ENCODE measurements at places on chromosomes 12 and 14.

- DNase-seq: no peak
Measured at GRCh38 chr14:60482743-60483142, 3.1 kb downstream of the C14orf39 start.

DNA sequence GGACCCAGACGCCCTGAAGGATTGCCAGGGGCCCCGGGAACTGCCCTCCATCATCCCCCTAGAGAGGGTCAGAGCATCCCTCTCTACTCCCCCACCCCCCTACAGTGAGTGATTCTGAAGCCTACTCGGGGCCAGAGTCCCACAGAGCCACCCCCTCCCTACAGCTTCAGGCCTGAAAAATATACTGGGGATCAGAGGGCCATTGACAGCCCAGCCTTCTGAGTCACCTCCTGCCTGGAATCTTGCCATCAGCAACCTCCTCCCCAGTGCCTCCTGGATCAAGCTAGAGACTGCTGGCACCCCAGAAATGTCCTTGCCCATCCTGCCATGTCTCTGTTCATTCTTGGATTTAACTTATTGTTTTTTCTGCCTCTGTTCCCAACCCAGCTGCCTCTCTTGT, 21.7 kb upstream of the MIA2 start:
- no peak for DNase-seq

DNA sequence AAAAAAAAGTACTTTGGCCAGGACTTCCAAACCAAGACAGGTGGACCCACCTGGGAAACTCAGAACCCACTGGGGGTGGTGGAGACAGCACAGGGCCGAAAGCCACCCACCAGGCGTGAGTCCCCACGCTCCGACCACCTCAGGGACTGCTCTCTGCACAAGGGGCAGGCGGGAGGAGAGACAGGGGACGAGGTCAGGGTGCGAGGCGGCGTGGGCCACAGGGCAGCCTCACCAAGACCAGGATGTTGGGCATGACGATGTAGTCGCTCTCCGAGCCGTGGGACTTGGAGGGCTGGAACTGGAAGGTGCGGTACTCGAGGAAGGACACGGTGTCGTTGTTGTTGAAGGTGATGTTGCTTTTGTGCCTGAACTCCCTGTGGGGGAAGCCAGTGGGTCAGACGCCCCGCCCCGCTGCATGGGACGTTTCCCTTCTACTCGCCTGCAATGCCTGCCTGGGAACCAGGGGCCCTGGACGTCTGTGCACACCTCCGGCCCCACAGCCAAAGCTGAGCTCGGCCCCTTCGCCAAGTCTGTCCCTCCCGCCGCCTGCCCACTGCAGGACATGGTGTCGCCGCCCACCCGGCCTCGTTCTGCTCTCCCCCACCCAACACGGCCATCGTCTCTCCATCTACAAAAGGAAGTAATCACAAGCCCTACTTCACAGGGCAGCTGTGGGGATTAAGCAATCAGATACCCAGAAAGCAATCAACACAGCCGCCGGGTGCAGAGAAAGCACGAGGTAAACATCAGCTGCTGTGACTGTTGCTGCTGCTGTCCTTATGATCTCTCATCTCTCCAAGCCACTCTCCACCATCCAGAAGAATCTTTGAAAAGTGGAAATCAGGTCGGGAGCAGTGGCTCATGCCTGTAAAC, 48.7 kb downstream of the SCARB1 start:
- DNase-seq: no peak

DNA sequence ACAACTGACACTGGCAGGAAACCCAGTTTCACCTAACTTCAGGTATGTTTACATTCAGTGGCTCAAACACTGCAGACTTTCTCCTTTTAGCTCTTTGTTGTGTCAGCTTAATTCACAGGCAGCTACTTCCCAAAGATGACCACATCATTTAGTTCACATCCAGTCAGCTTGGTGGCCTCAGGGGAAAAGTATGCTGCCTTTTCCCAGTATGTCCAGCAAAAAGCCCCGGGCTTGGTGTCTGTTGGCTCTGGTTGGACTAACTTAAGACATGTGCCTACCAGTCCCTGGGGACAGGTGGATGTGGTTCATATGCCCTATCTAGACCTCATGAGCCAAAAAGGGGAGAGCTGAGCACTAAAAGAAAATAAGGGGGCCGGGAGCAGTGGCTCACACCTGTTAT, 56.4 kb downstream of the GOLGA5 start:
- DNase-seq: no peak

DNA sequence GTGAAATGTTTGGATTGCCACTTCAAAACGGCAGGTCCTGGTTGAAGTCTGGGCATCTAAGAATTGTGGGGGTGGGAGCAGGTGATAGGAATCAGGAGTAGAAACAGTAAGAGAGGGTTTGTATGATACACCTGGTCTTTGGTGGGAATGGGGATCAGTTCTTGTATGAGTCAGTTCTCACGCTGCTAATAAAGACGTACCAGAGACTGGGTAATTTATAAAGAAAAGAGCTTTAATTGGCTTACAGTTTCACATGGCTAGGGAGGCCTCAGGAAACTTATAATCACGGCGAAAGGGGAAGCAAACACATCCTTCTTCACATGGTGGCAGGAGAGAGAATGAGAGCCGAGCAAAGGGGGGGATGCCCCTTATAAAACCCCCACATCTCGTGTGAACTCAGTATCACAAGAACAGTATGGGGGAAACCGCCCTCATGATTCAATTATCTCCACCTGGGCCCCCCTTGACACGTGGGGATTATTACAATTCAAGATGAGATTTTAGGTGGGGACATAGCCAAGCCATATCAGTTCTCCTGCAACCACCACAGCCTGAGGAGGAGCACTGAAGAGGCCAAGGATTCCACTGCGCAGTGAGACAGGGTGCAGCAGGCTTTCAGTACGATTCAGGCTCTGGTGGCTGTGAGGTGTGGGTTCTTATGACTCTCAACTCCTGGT, 52.1 kb downstream of the DRAM1 start:
- DNase-seq: no peak

DNA sequence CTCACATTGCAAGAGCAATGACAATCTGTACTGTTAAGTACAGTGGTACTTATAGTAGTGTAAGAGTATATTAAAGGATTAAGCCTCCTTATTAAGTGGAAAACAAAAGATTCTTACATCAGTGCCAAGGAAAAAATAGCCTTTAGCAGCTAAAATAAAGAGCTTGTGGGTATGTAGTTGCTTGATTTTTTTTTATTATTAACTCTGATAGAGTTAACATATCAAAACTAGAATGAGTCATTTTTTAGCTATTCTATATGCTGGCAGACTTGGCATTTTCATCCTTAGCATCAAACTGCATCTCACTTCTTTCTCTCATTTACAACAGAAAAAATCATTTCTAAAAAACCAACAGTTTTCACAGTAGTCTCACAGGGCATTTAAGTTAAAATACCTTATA, 86.5 kb downstream of the ATP2B1 start:
- no peak for DNase-seq

DNA sequence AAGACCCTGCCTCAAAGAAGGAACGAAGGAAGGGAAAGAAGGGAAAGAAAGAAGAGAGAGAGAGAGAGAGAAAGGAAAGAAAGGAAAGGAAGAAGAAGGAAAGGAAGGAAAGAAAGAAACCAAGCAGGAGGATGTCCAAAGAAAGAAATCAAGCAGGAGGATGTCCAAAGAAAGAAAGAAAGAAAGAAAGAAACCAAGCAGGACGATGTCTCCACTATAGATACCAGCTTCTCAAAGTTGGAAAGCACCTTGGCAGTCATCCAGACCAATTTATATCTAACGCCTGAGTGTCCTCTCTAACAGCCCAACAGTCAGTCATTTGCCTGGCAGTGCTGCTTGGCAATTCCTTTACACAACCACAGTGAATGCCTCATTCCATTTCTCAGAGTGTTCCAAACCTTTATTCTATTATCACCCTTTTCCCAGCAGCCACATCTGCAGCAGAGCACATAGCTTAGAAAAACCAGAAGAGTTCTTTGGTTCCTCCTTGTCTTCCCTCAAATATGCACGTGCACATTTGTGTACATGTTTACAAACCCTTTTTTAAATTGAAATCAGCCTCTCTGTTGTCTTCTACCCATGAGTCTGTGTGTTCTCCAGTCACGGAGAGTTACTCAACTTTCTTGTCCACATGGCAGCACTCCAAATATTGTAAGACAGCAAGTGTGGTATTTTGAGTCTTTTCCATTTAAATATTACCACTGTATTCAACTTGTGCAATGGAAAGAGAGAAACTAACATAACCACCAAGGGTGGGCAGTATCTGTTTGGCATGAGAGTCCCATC, 138.4 kb downstream of the STXBP6 start:
- peak; percentile 90 for DNase-seq

All from hematopoietic multipotent progenitor cell treated with erythropoietin and hydrocortisone succinate and interleukin-3 and kit ligand, for 8 days (in vitro differentiated cells).